ENCODE measurements at places on chromosomes 6 and 20. TPM values are rescaled to one million over a fixed set of nuclear protein-coding genes. Genes with fewer than 3 reads are reported as not detected.

The KCNK5 gene
- 9.5 TPM for total RNA-seq

- DNase-seq = no peak
These were observed 520.9 kb downstream of the HTR1B start for GRCh38 chr6:76942203-76942966.

The TINAG gene
- total RNA-seq = not detected

- DNase-seq = no peak
These were observed 8.0 kb upstream of the KCNK16 start for GRCh38 chr6:39330476-39330875.

- DNase-seq = no peak
These were observed 75.3 kb downstream of the ASXL1 start for GRCh38 chr20:32433311-32434021.

DNA sequence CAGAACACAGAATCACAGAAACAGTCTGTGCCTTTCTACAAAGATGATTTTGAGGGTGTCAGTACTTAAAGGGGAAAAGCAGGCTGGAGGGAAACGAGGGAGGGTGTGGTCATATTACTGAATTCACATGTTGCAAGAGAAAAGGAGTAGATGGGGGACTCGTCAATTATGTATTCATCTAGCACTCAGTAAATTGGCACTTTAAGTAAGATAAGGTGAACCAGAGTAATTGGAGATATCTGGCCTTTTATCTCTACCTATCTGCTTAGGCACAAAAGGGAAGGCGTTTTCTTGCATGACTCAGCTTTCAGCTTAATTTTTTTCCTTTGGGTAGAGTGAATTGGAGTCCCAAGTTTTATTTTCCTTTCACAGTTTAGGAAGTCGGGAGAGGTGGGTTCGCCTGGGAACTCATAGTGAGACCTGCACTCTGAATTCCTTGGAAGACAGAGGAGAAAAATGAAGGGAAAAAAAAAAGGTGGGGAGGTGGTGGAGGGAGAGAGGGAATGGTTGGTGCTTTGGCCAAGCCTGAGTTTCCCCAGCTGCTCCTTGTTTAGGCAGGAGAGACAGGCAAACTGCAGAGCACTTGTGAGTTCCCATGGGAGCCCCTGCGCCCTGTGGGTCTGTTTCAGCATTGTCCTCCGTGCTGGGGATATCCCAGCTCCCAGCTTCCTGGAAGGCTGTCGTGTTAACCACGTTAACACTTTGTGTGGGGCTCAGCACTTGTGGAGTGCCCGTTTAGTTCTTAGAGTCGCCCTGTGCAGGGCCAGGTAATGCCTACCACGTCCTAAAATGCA lies 19.7 kb upstream of the GTSF1L start:
- peak; percentile 84 for DNase-seq

DNA sequence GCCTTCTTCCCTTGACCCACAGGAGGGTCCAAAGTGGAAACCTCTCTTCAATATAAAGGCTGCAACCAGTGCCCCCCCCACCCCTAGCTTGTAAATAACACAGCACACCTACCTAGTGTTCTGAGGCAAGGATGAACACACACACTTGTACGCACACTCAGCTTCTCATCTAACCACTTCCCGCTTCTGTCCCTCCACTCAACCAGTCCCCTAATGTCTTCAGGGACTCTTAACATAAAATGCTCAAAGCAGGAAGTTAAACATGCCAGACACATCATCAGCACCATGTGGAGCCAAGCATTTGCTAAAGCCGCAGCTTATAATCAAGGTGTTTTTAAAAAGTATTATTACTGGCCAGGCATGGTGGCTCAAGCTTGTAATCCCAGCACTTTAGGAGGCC lies 35.3 kb downstream of the FOXQ1 start:
- DNase-seq = no peak

The UBD gene
- not detected for total RNA-seq

- DNase-seq = no peak
These were observed 122.0 kb downstream of the HTR1B start for GRCh38 chr6:77341058-77341986.

The HCRTR2 gene
- total RNA-seq = 0.04 TPM

DNA sequence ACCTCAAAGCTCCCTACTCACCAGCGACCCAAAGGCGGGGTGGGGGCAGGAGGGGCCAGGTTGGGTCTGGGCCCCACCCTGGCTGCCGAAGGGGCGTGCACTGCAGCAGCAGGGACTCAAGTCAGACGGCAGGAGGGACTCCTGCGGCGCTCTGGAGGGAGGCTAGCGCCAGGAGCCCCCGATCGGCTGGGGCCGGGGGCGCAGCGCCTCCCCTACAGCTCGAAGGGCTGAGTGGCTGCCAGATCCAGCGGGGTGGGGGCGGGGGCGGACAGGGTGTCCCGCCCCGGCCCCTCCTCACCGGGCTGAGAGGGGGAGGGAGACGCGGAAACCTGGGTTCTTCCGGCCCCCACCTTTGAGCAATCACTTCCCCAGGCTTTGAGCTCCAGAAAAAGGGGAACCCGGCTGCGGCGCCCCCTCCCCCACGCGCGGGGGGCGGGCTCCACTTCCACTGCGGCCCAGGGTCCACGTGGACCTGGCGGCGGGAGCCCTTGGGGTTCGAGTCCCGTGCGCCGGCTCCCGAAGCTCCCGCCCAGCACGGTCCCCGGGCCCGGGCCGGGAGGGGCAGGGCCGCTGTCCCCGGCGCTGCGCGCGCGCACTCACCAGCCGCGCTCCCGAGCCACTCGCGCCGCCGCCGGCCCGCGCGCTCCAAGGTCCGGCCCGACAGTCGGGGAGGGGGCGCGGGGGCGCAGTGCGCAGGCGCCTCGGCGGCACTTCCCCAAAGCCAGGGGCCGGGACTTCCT lies at the start of gene RGS19:
Gene RGS19, minus strand, starts transcription at position 246 of the 740 bp plus-strand sequence. CDS start 2,632 bp downstream, outside the sequence.
- DNase-seq = peak; percentile 86

DNA sequence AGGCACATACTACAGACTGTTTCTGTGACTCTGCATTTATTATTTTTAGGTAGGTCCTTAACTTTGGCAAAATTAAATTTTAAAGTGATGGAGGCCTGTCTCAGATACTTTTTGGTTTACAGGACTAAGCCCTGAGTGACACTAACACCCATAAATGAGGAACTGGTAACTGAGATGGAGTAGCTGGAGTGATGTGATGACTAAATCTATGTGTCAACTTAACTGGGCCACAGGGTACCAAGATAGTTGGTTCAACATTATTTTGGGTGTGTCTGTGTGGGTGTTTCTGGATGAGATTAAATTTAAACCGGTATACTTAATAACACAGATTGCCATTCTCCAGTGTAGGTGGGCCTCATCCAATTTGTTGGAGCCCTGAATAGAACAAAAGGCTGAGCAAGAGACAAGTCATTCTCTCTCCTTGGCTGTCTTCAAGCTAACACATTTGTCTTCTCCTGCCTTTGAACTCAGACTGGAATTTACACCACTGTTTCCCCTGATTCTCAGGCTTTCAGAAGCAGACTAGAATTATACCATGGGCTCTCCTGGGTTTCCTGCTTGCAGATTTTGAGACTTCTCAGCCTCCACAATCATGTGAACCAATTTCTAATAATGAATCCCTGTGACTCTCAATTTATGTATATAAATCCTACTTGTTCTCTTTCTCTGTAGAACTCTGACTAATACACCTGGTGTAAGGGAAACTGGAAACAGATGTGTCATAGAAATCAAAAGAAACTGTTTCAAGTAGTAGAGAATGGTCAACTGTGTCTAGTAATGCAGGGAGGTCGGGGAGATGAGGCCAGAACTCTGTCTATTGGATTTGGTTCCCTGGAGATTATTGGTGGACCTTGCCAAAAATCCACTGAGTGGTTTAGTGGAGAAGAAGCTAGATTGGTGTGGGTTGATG lies 579.2 kb downstream of the EPM2A start:
- no peak for DNase-seq

GRCh38 chr6:20279608-20280287 lies 67.5 kb upstream of the MBOAT1 start:
- DNase-seq = no peak

DNA sequence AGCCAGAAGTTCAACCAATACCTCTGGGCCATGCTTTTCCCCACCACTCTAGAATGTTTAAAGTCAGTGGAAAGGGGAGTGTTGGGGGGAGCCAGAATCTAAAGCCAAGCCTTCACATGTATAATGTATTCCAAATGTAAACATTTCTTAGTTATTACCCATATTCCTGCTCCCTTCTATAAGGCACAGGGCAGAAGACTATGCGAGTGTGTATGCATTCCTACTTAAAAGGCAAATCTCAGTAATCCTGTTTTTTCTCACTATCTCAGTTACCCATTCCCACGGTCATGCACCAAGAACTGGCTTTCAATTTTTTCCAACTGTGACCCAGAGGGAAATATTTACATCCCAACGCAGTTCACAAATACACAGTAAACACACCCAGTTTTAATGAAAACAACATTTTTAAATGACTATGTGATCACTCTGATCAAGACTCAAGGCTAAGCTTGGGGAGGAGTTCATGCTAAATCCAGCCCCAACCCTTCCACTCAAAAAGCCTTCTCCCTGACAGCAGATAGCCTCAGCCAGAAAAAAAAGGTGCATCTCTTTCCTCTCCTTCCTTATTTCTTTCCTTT lies 57.5 kb downstream of the EPB41L2 start:
- no peak for DNase-seq

The PNPLA1 gene
- not detected for total RNA-seq

The OVOL2 gene
- not detected for total RNA-seq

The LY6G6F gene
- not detected for total RNA-seq

- peak; percentile 68 for DNase-seq
These were observed 3.5 kb upstream of the DDR1 start for GRCh38 chr6:30880698-30881252.

- no peak for DNase-seq
These were observed 331.3 kb downstream of the ZFAND3 start for GRCh38 chr6:38150681-38151296.

GRCh38 chr20:3775457-3776108 lies 5.7 kb downstream of the SPEF1 start:
- no peak for DNase-seq
